Stimulated activated CD4-positive, alpha-beta T cell treated with anti-CD3 and anti-CD28 coated beads, TNF-alpha, amount 100 ng/mL, for 4 hours (primary cell): ENCODE measurements at places on chromosomes 1 and 21.
A peak's percentile ranks its signal among the peaks of the same experiment; 100 is the strongest.

GRCh38 chr21:45471525-45472221, 66.7 kb downstream of the COL18A1 start:
- DNase-seq = no peak

DNA sequence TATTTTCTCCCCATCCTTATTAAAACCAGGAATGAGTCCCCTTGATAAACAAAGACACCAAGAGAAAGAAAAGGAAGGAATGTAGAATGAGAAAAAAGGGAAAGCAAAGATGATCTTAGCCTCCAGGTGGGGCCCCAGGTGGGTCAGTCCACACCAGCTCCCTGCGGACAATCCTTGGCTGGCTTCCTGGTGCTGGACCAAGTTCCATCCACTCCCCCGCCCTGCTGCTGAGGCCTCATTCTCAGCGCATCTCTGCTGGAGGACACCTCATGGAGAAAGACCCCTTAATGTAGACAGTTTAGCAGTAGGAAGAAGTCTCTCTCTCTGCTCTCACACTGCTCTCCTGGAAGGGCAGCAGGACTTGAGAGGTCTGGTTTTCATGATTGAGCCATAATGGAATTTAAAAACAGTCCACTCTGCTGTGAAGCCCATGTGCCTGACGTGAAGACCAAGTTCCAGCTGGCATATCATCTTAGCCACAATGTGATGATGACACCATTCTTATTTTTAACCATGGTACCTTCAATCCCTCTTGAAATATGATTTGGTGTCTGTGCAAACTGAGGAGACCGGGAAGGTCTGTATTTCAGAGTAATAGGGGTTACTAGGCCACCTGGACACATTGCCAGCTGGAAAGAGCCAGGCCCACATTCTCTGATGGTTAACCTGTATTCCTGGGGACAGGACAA, 83.1 kb downstream of the WLS start:
- DNase-seq = no peak

- DNase-seq = no peak
Measured at GRCh38 chr1:208807446-208808127, 563.4 kb upstream of the PLXNA2 start.

- DNase-seq = peak; percentile 17
Measured at GRCh38 chr1:119743776-119744597, 24.7 kb downstream of the HMGCS2 start.

- DNase-seq = no peak
Measured at GRCh38 chr1:202193614-202194327, at the start of gene LGR6. Gene LGR6 (plus strand): TSS chr1:202193799. CDS start chr1:202193990, 191 bp downstream.

DNA sequence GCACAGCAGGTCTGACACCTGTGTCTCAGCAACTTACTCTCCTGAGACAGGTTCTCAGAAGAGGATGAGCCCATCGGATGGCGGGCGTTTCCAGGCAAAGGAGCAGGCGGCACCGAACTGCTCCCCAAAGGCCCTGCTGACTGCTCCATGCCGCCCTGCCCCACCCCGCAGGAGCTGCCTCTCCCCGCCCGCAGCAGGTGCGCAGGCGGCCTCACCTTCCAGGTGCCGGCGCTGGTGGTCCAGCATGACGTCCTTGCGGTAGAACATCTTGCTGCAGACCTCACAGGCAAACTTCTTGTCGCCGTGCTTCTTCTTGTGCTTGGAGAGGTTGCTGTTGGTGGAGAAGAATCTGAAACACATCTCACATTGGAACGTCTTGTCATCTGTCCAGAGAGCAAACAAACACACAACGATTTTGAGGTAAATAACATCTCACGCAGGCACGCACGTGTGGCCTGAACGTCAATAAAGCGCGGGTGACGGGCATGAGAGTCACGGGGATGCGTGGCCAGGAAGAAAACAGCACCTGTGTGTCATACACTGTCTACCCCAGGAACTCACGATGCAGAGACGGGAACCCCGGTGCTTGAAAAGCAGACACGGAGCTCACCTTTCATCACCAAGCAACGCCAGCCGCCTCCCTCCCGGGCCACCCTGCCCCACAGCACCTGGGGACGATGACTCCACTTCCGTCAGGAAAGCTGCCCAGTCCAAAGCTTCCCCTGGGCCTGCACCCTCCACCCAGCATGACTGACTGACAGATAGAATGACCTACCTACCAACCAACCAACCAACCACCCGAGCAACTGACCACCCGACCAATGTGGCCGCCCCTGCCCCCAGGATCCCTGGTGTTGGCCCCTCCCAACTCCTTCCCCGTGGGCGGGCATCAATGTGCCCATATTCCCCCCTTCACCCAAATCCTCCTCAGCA, 50.9 kb downstream of the PRDM15 start:
- no peak for DNase-seq

DNA sequence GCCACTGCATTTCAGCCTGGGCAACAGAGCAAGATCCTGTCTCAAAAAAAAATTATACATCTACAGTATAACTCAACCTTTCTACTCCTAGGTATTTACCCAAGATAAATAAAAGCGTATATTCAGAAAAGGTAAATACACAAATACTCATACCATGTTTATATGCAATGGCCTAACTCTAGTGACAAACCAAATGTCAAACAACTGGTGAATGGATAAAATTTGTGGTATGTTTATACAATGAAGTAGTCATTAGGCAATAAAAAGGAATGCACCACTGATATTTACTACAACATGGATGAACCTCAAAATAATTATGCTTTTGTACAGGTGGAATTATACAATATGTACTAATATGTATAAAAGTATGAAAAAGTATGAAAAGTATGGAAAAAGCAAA, 174.2 kb upstream of the GORAB start:
- no peak for DNase-seq

DNA sequence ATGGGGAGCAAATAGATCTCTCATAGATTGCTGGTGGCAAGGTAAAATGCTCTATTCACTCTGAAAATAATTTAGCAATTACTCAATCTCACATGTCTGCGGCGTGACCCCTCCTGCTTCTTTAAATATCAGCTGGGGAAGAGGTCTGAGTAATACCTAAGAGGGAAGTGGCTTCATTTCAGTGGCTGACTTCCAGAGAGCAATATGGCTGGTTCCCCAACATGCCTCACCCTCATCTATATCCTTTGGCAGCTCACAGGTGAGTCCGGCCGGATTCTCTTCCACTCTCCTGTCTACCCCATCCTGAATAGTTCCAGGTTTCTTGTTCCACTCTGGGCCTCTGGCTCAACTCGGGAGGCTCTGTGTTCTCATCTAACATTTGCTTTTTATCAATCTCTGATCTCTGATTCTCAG, at the start of gene SLAMF7:
SLAMF7 (plus strand) TSS at position 150 of the 414 bp plus-strand sequence; CDS start at position 205, 55 bp downstream.
- DNase-seq = no peak

DNA sequence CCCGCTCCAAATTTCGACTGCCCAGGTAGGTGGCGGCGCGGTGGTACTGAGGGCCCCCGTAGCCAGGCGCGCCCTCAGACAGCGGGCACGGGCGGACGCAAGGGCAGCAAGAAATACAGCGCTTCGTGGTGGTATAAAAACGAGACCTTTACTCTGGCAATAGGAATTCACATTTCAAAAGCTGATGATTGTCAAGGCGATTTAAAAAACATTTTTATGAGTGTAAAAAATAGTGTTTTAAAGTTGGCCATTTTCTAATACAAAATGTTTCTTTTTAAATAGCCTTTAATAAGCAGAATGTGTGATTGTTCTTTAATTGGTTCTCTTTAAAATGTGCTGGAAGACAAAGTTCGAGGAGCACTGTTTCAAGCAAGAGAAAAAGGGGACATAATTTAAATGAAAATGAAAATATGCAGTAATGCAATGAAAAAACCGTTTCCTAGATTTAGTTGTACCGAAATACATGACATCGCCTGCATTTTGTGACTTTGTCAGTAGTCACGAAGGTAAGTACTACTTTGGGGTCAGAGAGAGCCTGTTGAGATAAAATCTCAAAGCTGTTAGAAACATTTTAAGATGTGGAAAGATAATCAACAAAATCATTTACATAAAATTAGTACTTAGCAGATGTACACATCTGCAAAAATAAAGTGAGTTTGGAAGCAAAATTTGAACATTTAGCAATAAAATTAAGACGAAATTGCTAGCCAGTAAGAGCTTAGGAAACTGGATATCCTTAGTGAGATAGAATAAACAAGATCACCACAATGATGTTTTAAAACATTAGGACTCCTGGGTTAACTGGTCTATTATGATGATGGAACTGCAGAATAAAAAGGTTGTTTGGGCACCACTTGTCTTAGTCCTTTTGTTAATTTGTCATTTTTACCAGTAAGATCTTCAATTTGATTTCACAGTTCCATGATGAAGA, 1.1 kb upstream of the PSMG1 start:
- no peak for DNase-seq

DNA sequence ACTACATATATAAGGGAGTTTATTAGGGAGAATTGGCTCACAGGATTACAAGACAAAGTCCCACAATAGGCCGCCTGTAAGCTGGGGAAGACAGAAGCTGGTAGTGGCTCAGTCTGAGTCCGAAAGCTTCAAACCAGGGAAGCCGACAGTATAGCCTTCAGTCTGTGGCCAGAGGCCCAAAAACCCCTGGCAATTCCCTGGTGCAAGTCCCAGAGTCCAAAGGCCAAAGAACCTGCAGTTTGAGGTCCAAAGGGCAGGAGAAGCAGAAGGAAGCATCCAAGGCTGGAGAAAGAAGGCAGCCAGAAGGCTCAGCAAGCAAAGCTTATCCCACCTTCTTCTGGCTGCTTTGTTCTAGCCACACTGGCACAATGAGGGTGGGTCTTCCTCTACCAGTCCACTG, 13.9 kb downstream of the TTLL7 start:
- DNase-seq = no peak

GRCh38 chr1:228964178-228965089, 229.2 kb downstream of the RHOU start:
- no peak for DNase-seq

DNA sequence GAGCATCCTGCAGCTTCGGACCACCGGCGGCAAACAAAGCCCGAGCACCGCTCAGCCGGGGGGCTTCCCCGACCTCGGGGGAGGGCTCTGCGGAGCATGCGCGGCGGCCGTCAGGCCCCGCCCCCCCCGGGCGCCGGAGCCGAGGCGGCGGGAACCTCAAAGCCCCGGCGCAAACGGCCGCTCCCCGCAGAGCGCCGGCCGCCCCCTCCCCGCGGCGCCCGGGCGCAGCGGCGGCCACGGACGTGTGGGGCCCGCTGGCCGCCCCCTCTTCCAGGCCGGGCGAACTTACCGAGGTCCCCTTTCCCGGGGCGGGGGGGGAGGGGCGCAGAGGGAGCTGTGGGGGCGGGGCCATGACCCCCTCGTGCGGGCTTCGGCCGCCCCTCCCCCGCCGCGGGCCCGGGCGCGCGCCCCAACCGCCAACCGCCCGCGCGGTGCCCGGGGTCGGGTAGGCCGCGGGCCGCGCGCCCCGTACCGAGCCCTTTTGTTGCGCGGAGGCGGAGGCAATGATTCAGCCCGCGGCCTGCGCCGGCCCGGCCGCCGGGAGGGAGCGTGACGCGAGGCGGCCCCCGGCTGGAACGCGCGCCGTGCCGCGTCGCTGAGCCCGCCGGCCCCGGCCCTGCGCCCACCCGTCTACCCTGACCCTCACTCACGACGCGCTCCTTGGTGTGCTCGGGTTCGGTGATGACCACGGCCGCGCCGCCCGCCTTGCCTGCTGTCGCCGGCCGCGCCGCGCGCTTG, 1.7 kb downstream of the RCC2 start:
- peak; percentile 47 for DNase-seq

GRCh38 chr1:224897529-224898327, 31.7 kb upstream of the DNAH14 start:
- no peak for DNase-seq

DNA sequence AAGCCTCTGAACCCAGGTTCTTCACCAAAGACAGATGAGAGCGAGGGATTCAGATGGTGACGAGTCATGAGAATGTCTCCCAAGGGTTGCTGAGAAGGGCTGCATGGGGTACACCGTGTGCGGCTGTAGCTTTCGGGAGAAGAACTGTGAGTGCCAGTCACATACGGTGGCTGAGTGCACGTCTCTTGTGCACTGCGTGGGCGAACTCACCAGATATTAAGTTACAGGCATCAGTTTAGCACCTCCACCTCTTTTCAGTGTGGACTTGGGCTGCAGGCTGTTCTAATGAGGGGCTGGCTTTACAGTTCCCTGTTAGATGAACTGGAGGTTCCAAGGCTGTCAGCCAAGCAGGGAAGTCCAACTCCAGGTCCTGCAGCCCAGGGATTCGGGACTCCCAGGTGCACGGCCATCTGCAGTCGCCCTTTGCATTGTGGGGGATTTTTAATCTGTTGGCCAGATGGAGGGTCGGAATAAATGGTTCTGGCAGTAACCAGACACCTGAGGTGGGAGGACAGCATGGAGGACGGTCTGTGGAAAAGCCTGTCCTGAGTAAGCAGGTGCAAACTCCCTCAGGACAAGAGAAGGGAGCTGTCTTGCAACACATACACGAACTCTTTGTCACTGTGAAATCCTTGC, 26.5 kb upstream of the AVPR1B start:
- DNase-seq = no peak

GRCh38 chr1:113860891-113861290, 10.6 kb downstream of the PTPN22 start:
- DNase-seq = no peak

GRCh38 chr1:167502192-167502551, 16.2 kb downstream of the CD247 start:
- DNase-seq = no peak

DNA sequence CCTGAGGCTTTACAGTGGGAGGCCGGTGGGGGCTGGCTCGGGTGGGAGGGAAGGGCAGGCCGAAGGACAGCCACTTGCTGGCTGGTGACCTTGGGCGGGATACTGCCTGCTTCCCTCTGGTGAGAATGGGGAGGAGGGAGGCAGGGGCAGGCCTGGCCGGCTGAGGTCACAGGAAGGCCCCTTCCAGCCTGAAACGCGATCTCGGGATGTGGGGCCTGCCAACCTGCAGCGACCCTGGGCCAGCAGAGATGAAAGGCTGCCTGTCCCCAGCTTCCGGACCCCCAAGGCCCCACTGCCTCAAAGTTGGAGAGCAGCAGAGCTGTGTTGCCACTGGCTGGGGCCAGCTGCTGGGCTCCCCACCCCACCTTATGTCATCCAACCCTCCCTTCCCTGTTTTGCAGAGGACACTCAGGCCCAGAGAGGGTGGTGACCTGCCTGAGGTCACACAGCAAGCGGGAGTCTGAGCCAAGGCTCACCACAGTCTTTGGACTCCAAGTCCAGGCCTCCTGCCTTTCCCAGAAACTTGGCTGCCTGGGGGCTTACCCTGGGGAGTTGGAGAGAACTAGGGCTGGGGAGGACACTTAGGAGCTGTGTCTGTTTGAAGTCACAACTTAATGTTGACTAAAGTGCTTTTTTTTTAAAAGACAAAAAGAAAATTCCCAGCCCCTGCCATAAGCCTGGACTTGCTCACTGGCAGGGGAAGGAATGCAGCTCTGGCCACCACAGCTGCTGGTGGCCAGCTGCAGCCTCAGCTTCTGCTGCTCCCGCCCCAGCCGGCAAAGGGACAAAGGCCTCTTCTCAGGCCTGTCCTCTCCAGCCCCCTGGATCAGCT, 14.8 kb upstream of the WASF2 start:
- no peak for DNase-seq
